Left ventricle myocardium inferior (tissue), 1 donor: ENCODE measurements at places on chromosomes 11 and 22.

DNA sequence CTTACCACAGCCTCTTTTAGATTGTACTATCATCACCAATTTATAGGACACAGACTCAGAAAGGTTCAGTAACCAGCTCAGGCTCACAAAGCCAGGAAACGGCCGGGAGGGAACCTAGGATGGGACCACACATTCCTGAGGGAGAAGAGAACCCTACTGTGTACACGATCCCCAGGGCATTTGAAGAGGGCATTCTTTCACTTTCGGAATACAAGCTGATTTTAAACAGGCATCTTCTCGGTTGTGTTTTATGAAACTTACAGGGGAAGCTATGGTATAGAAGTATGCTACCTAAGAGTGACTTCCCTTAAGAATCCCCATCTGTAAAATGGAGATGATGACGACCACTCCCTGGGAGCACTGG lies 19.0 kb downstream of the SMCO4 start:
- no peak for DNase-seq

DNA sequence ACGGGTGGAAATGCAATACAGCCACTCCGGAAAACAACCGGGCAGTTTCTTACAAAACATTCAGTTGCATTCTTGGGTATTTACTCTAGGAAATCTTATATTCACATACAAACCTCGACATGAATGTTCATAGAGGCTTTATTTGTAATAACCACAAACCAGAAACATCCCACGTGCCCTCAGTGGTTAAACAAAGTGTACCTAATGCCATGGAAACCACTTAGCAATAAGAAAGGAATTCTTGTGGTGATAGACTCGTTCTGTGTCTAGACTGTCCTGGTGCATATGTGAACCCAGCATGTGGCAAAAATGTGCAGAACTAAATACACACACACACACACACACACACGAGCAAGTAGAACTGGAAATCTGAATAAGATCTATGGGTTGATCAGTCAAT lies 1073.3 kb downstream of the TBC1D22A start:
- DNase-seq, result no peak

GRCh38 chr11:112023104-112023503 lies 2.1 kb upstream of the DLAT start:
- DNase-seq, result no peak

- no peak for DNase-seq
These were observed 137.5 kb upstream of the TRPC6 start for GRCh38 chr11:101721270-101721669.

DNA sequence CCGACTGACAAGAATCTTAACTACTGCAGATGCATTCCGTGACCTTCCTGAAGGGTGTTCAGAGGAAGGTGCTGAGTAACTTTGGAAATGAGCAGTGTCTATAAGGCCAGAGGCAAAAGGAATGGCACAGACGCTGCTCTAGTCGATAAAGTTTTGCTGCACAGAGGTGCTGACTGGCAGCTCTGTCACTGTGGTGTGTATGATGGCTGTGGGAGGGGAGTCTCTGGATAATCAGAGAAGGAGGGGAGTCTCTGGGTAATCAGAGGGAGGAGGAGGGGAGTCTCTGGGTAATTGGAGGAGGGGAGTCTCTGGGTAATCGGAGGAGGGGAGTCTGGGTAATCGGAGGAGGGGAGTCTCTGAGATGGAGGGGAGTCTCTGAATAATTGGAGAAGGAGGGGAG lies 18.4 kb downstream of the PTDSS2 start:
- DNase-seq, result no peak

DNA sequence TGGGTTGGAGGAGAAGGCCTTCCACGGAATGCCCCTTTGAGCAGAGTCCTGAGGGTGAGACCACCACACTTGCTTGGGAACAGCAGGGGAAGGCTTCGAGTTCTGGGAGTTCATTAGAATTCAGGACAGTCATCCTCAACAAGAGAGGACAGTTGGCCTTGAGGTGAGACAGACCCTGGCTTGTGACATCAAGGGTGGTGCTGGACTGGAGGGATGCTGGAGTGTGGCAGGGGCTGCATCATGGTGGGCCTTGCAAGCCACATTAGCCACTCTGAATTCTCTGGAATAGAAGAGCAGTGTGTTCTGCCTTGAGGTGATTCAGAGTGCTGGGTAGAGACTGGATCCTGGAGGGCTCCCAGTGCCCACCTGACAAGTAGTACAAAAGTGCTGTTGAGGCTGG lies 26.3 kb downstream of the APLP2 start:
- no peak for DNase-seq

- no peak for DNase-seq
These were observed 234.0 kb downstream of the ST3GAL4 start for GRCh38 chr11:126589492-126589803.

- DNase-seq, result no peak
These were observed 35.8 kb downstream of the NADSYN1 start for GRCh38 chr11:71488681-71489270.

DNA sequence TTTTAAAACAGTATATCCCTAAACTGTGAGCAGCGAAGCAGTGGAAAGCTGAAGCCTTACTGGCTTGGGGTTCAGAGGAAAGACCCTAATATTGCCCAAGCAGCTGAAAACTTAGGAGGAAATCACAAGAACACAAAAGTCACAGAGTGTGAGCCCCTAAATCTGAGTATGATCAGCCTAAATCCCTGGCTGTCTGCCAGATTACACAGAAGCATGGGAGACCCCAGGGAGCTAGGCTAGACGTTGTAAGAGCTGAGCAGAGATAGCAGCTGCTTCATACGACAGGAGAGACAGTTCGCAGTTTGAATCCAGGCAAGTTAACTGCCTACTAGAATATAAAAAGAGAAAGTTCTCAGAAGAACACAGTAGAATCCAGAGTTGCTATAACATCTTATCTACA lies 81.2 kb downstream of the PACS1 start:
- DNase-seq, result no peak

- no peak for DNase-seq
These were observed 129.3 kb downstream of the BUD13 start for GRCh38 chr11:116643521-116643920.

DNA sequence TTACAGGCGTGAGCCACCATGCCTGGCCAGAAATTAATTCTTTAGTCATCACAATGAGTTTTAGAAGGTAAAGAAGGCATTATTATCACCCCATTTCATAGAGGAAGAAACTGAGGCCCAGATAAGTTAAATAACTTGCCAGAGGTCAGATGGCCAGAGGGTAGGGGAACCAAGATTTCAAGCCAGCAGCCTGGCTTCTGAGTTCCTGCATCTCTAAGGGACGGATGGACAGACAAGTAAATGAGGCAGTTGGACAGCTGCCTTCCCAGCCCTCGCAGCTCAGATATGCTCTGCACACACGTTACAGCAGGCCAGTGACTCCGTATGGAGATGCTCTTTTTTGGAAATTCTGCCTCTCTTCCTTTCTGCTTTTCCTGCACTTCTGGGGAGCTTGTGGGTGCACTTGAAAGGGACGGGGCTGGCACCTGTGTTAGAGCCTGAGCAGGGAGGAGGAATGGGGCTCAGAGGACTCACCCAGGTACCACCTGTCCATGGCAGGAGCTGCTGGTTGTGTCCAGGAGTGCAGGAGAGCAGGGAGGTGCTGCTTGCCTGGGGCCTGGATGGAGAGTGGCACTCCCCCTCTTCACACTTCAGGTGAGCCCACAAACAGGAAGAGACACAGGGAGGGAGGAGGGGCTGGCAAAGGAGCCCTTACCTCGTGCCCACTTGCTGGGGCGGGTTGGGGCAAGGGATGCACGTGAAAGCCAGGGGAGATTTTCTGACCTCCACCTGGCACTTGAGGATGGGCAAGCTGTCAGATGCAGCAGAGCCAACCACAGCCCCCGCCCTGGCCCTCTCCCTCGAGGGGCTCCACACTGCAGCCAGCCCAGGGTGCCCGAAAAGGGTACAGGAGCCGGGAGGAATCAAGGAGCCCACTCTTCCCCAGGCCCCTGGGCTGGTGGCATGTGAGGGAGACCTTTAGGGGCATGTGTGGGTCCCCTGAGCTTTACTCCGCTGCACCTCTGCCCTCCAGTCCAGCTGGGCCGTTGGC lies 3.3 kb upstream of the FXYD2 start:
- no peak for DNase-seq

GRCh38 chr11:87331273-87331672 lies 293.5 kb downstream of the TMEM135 start:
- no peak for DNase-seq

- DNase-seq, result no peak
These were observed 54.6 kb downstream of the C11orf58 start for GRCh38 chr11:16793009-16793408.

DNA sequence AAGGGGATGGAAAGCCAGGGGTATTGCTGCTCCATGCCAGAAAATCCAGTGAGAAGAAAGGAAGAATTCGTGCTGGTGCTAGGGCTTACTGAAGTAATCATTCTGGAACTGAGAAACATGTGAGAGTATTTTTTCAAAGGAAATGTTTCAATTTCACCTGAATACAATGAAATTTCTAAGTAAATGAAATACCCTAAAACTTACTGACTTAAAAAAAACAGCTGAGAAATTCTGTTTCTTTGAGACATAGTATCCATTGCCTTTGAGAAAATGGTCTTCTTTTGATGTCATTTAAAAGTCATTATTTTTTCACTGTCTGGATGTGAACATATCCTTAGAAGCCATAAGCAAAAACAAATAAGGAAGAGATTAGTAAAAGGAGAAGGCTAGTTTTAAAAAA lies at the start of gene OR51V1:
Gene OR51V1 (minus strand): TSS at position 101 of the 400 bp plus-strand sequence. CDS start 0 bp downstream, at position 101.
- no peak for DNase-seq

GRCh38 chr11:134556186-134556585 lies 144.1 kb upstream of the B3GAT1 start:
- DNase-seq, result no peak

- no peak for DNase-seq
These were observed 139.2 kb downstream of the PARVA start for GRCh38 chr11:12516387-12517105.

GRCh38 chr22:49300951-49301397 lies 526.7 kb downstream of the BRD1 start:
- DNase-seq, result no peak

DNA sequence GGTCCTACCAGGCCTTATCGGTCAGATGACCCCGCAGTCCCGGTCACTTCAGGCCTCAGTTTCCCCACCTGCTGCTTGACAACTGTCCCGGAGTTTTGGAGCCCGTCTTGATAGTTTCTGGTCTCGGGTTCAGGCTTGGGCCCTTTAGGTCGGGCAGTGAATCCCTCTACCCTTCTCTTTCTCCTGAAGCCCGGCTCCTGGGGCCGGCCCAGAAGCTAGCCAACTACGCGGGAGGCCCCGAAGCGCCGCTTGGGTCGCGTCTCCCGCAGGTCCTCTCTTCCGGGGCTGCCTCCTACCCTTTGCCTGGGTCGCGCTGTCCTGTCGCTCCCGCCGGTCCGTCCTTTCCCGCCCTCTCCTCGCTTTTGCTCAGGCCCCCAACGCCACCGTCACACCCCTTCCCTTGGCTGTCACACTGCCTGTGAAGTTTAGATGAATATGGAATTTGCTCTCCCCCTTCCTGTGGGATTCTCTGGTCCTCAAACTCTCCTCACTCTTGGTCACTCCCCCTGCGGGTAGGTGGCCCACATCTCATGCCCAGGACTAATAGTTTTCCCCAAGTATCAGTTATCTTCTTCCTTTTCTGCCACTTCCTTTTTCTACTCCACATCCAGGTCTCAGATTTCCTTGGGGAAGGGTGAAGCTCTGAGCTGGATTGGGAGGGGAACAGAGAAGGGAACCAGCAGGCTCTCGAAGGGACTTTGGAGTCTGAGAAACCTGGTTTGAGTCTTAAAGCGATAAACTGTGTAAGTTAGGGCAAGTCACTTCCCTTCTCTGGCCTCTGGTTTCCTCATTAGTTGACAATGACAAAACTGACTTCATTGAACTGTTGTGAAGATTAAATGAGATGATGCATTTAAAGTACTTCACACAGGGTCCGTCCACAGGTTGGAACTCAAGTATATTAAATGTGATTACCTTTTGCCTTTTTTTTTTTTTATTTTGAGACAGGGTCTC lies 790 bp downstream of the RAB1B start:
- no peak for DNase-seq

GRCh38 chr11:1778141-1778911 lies 14.6 kb upstream of the CTSD start:
- DNase-seq, result no peak

DNA sequence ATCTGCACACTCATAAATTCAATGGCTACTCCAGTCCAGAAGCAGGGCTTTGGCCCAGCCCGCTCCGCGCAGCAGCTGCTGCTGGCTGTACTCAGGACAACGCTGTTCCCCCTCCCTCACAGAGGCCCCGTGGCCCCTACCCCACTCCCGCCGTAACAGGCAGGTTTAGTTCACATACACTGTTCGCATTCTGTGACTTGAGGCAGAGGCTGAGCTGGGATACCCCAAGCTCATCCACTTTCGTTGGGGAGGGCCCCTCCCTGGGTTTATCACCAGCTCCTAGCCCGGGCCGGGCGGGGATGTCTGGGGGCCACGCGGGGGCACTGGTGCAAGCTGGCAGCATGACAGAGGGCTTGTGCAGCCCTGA lies 52.4 kb downstream of the SYT13 start:
- no peak for DNase-seq

- no peak for DNase-seq
These were observed 2.6 kb downstream of the MTMR3 start for GRCh38 chr22:29885610-29886009.

- DNase-seq, result no peak
These were observed 23.3 kb downstream of the NTM start for GRCh38 chr11:131393691-131394090.

- peak; percentile 71 for DNase-seq
These were observed 150.1 kb upstream of the UBASH3B start for GRCh38 chr11:122505304-122506006.

- DNase-seq, result no peak
These were observed 268.2 kb downstream of the FAM181B start for GRCh38 chr11:82465481-82465880.

DNA sequence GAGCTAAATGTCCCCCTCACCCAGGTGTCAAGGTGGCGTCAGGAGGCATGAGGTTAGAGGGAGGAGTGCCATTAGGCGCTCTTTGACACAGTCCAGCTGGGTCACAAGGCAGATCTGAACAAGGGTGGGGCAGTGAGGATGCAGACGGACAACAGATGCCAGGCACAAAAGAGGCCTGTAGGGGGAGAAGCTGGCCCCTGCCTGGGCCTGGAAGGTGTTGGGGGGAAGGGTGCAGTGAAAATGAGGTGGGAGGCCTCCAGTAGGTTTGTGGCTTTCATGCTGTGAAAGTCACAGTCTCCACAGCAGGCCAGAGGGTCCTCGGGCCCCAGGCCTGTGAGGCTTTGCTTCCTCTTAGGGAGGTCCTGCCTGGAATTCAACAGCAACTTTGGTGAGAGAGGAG lies 85.0 kb upstream of the PLET1 start:
- no peak for DNase-seq

GRCh38 chr11:85132851-85133585 lies 494.1 kb downstream of the DLG2 start:
- DNase-seq, result no peak
